ENCODE measurements at places on chromosomes 3 and 15.

- no peak for ATAC-seq
These were observed 117.5 kb upstream of the CRBN start for GRCh38 chr3:3296979-3297381.

DNA sequence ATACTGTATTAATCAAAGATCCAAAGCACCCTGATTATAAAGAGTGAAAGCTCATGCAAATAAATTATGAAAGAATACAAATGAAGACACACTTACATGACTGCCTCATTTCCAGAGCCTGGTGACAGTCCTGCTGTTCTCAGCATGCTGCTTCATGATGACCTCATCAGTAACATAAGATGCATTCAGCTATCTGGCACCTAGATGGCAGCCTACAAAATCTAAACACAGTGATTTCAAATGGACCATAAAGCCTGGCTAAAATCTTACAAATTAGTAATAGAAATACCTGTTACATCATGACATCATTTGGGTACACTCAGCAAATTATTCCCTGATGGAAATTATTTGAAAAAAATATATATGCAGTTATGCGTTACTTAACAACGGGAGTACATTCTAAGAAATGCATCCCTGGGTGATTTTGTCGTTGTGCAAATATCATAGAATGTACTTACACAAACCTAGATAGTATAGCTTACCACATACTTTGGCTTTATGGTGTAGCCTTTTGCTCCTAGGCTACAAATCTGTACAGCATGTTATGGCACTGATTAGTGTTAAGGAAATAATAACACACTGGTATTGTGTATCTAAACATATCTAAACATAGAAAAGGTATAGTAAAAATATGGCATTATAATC, 207.2 kb downstream of the EPHA3 start:
- no peak for ATAC-seq

- no peak for ATAC-seq
These were observed 332.9 kb downstream of the ROBO2 start for GRCh38 chr3:77372634-77373346.

DNA sequence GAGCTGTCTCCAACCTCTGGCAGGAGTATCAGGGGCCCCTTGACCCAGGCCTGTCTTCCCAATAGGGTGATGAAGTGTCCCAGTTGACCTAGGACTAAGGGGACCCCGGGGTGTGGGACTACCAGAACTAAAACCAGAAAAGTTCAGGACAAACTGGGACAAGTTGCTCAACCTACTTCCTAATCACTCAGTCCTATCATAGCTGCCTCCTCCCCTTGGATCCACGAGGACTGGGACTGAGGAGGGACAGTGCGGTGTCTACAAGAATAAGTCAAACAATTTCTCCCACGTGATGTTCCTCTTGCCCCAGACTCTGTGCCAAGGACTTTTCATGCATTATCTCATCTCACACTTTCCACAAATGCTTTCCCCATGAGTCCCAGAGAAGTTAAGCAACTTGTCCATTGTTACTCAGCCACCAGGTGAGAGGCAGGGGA, 49.4 kb upstream of the SLCO2A1 start:
- ATAC-seq = peak; percentile 50
